ENCODE measurements at places on chromosomes 5 and 9. TPM values are rescaled to one million over a fixed set of nuclear protein-coding genes. Genes with fewer than 3 reads are reported as not detected.

The RORB gene
- 2.5 TPM for total RNA-seq

- no peak overlapping the region for H3K27ac ChIP-seq
- no peak for DNase-seq
- H3K27me3 ChIP-seq: no peaks in the 10 kb centered on the region
- H3K36me3 ChIP-seq: peaks cover 19% of the 10 kb centered on the region
- no peak overlapping the region for H3K4me3 ChIP-seq
Observed at GRCh38 chr9:123376218-123377071, 20.4 kb downstream of the CRB2 start.

DNA sequence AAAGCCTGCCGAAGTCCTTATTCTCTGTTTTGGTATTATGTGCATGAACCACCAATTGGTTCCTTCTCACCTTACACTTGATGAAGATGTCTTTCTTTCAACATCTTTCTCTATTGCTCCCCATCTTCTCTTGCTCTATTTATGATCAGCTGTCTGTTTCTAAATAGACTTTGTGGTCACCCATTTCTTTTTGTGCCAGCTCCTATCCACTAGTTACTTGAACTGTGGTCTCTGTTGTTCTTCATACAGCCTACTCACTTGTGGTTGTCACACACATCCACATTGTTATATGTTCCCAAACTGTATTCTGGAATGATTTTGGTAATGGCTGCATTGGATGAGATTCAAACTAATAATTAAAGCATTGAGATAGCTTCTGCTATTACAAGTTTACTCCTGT, 11.4 kb downstream of the VCAN start:
- no peak for DNase-seq
- H3K4me1 ChIP-seq: no peaks in the 10 kb centered on the region
- no peaks in the 10 kb centered on the region for H3K27me3 ChIP-seq
- H3K4me3 ChIP-seq: no peak overlapping the region
- no peak overlapping the region for H3K27ac ChIP-seq

DNA sequence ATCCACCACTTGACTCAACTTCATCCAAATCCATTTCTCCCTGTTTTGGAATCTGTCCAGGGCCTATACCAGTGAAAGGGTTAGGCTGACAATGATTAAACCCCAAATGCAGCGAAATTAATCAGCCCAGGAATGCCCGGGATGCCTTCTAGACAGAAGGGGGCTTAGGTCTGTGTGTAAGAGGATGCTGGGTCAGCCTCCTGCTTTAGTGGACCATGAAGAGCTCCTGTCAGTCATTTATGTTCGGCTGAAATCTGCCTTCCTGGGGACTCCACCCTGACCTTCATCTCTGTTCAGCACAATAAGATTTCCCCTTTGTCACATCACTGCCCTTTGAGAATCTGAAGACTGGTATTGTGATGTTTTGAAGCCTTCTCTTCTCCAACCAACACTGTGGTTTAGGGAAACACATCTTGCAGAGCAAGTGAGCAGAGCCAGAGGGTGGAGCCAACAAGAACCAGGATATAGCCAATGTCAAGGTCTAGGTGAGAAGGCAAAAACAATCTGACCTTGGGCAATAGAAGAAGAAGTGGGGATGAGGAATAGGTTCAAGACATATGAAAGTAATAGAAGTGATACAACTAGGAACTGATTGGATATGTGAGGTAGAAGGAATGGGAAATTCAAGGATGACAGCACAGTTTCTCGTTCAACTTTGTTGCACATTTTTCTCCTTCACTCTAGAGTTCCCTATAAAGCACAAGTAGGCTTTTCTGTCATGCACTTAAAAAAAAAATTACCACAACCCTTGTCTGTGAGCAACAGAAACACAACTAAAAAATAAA, 234.4 kb downstream of the ARHGAP26 start:
- H3K27me3 ChIP-seq: no peaks in the 10 kb centered on the region
- DNase-seq: no peak
- H3K27ac ChIP-seq: no peak overlapping the region

- H3K36me3 ChIP-seq: no peaks in the 10 kb centered on the region
- H3K4me1 ChIP-seq: peaks cover 3% of the 10 kb centered on the region
- no peak for DNase-seq
Observed at GRCh38 chr5:52956014-52956413, 33.1 kb upstream of the ITGA2 start.

The PTTG1 gene
- 6.9 TPM for total RNA-seq

The TMEM171 gene
- total RNA-seq: 0.90 TPM

DNA sequence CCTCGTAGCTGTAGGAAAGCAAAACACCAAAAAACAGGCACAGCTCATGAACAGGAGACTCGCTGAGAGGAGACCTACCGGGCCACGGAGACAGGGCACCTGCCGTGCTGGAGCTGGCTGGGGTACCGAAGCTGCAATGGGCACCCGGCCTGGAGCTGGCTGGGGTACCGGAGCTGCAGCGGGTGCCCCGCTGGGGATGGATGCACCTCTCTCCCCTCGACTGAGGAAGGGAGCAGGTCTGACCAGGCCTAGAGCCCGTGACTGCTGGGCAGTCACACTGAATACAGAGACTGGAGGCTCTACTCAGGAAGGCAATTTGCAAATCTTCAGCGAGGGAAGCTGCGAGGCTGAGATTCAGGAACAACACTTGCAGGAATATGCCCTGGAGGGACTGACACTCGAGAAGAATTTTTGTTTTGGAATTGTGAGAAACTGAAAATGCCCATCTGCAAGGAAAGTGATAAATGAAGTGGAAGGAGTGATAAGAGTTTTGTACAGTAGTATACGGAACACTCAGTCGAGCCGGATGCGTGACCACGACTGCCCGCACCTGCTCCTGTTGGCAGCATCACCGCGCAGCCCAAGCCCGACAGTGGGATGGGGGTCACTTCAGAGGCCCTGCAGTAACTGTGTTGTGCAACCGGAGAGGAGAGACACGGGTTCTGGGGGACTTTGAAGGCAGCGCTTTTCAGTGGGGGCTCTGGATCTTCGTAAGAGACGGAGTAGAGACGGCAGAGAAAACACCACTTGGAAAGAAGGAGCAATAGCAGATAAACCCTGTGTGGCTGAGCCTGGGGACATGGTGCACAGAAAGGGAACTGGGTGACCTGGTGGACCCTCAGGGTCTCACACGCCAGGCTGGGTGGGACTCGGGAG, 27.9 kb upstream of the LPCAT1 start:
- H3K27ac ChIP-seq: no peak overlapping the region
- H3K4me1 ChIP-seq: no peaks in the 10 kb centered on the region
- no peak overlapping the region for H3K4me3 ChIP-seq
- peaks cover 18% of the 10 kb centered on the region for H3K27me3 ChIP-seq
- H3K36me3 ChIP-seq: no peaks in the 10 kb centered on the region
- no peak for DNase-seq

- no peaks in the 10 kb centered on the region for H3K27me3 ChIP-seq
- H3K4me3 ChIP-seq: no peak overlapping the region
- no peaks in the 10 kb centered on the region for H3K36me3 ChIP-seq
- no peaks in the 10 kb centered on the region for H3K4me1 ChIP-seq
Observed at GRCh38 chr9:118529624-118530214, 825.5 kb downstream of the TLR4 start.

The DNM1 gene
- total RNA-seq: 36.6 TPM

DNA sequence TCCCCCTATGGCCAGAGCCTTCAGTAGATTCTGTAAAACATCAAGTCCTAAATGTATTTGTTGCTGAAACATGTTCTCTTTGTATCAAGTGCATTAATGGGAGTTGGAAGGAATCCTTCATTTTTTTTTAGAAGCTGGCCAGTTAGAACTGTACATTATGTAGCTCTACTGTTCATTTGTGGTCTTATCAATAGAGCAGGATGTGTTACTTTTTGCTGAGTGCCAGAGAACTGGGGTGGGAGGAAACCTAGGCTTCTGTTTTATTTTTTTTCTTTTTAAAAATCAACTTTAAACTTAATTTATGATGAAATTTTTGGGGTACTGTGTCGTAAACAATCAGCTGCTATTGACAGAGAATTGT, 5.1 kb downstream of the PIP5K1B start:
- no peak for DNase-seq
- no peak overlapping the region for H3K4me3 ChIP-seq
- no peaks in the 10 kb centered on the region for H3K27me3 ChIP-seq

- H3K36me3 ChIP-seq: no peaks in the 10 kb centered on the region
- peak overlapping the region; percentile 72 for H3K4me3 ChIP-seq
- no peak for DNase-seq
- peak overlapping the region; percentile 32 for H3K27ac ChIP-seq
- peaks cover 44% of the 10 kb centered on the region for H3K4me1 ChIP-seq
Observed at GRCh38 chr5:83077662-83078261, 415 bp downstream of the XRCC4 start.

DNA sequence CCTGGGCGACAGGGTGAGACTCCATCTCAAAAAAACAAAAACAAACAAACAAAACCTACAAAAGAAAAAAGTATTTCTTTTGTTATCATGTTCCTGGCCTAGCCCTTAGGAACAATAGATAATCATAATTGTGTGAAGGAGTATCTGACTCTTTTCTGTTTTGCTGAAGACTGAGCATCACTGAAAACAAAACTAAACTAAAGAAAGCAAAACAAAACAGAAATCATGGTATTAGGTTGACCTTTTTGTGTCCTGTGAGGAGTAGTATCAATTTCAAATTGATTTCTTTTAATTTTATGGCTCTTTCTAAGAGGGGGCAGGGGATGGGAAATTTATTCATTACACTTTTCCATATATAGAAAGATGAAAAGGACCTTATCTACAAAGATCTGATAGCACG, 246.0 kb downstream of the YTHDC2 start:
- no peak overlapping the region for H3K27ac ChIP-seq
- no peaks in the 10 kb centered on the region for H3K27me3 ChIP-seq
- no peak overlapping the region for H3K4me3 ChIP-seq
- DNase-seq: no peak
- no peaks in the 10 kb centered on the region for H3K4me1 ChIP-seq

The CCNO gene
- not detected for total RNA-seq

DNA sequence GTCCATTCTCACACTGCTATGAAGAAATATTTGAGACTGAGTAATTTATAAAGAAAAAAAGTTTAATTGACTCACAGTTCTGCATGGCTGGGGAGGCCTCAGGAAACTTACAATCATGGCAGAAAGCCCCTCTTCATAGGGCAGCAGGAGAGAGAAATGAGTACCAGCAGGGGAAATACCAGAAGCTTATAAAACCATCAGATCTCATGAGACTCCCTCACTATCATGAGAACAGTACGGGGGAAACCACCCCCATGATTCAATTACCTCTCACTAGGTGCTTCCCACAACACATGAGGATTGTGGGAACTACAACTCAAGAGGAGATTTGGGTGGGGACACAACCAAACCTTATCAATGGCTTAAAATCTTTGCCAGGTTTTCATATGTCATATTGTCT, 20.3 kb upstream of the TENT4A start:
- no peaks in the 10 kb centered on the region for H3K4me1 ChIP-seq
- H3K36me3 ChIP-seq: no peaks in the 10 kb centered on the region
- H3K27ac ChIP-seq: no peak overlapping the region
- DNase-seq: no peak

Data from tibial nerve (tissue), 4 donors.